ENCODE measurements at places on chromosomes 5 and 9.

- DNase-seq, result no peak
Observed at GRCh38 chr5:126676195-126676624, 75.5 kb downstream of the PHAX start.

DNA sequence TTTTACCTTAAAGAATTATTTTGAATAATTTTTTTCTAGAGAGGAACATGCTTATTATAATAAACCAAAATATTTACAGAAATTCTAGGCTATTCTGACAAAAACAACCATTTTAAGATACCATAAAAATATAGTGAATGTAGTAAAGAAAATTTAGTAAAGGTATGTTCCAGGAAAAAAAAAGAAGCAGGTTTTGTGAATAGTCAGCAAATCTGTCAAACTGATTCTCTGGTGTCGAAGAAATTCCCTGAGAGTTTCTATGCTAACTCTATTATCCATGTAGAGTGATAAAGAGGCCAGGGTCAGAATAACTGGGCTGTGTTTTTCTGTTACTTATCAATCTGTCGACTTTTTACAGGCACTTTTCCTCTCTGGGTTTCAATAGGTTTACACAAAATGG, 459.2 kb downstream of the KIF4B start:
- no peak for DNase-seq

DNA sequence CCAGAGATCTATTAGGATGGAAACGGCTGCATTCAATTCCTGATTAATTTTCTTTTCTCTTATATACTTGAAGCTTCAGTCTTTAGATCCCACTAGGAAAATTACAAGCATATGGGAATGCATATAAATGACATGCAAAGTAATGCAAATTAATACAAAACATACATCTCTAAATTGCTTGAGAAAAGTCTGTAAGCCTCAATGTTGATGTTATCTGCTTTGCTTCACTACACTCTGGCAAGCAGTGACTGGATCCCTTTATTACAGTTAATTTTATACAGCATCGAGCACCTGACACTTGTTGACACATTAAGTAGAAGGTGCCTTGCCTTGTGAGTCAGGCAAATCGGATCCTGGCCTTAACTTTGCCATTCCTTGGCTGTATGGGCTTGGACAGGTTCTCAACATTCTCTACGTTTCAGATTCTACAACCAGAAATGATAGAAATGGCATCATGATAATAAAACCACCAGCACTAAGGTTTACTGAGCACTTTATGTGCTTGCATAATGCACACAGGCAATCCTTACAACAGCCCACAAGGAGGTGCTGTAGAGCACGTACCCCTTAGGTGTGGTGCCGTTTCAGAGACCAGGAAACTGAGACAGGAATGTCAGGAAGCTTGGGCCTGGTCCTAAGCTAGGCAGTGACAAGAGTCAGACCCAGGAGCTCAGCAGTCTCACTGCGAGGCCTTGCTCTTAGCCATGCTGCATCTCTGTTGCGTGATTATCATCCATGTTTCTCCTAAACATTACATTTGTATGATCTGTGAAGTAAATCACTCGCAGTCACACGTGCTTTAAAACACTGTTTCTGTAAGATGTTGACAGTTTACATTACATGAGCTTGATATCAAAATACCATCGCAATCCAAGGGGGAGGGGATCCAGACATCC, 2.7 kb downstream of the GCNT4 start:
- no peak for DNase-seq

- no peak for DNase-seq
Observed at GRCh38 chr9:135693265-135693664, 6.0 kb downstream of the SOHLH1 start.

DNA sequence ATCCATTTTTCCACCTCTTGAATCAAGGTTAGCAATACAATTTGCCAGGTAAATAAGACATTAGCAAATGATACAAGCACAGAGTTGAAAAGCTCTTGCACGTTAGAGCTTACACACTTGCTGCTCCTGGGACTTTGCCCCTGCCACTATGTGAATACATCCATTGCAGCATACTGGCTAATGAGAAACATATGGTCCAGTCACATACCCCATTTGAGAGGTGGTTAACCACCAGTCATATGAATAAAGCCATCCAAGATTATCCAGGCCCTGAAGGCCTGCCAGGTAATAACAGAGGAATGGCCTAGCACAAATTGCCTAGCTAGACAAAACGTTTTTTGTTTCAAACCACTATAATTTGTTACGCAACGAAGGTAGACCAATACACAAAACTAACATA, 45.8 kb upstream of the FTMT start:
- DNase-seq, result no peak

GRCh38 chr5:67215519-67216471, 19.2 kb upstream of the CD180 start:
- no peak for DNase-seq

GRCh38 chr9:38003230-38003629, 65.8 kb downstream of the SHB start:
- DNase-seq, result no peak

DNA sequence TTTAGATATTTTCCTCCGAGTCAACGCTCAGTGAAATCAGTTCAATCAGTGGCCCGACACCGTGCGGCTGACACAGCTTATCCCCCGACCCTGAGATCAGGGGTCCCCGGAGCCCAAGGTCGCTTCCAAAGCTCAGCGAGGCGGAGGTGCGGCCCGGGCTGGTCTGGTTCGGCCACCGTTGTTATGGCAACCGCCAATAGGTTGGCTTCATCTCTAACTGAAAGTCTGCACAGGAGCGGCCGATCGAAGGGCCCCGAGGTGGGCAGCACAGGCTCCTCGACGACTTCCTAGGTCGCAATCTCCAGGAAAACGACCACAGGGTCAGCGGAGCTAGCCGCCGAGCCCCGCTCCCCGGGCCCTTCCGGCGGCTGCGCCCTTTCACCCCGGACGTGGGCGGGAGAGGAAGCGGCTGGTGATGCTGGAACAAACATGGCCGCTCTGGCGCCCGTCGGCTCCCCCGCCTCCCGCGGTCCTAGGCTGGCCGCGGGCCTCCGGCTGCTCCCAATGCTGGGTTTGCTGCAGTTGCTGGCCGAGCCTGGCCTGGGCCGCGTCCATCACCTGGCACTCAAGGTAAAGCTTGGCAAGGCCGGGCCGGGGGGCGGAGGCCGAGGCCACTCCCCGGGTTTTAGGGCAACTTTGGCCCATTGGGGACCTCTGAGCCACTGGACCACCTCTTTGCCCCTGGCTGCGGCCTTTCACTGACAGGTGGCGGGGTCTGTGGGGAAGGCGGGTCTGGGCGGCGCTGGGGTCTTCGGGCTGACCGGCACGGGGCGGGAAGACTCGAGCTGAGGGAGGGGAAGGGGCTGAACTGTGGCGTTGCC, at the start of gene GPR107:
Gene GPR107, plus strand, starts transcription at position 403 of the 821 bp plus-strand sequence. Its CDS starts 27 bp downstream, at position 430.
- no peak for DNase-seq

GRCh38 chr5:122638581-122638980, 136.3 kb upstream of the SNX2 start:
- no peak for DNase-seq

DNA sequence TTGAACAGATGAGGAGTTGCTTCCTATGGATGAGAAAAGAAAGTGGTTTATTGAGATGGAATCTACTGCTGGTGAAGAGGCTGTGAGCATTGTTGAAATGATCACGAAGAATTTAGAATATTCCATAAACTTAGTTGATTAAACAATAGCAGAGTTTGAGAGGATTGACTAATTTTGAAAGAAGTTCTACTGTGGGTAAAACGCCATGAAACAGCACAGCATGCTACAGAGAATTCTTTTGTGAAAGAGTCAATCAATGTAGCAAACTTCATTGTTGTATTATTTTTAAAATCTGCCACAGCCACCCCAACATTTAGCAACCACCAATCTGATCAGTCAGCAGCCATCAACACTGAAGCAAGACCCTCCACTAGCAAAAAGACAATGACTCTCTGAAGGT, 309.1 kb downstream of the SPOCK1 start:
- no peak for DNase-seq

GRCh38 chr9:107492381-107492970, 2.9 kb upstream of the KLF4 start:
- no peak for DNase-seq

DNA sequence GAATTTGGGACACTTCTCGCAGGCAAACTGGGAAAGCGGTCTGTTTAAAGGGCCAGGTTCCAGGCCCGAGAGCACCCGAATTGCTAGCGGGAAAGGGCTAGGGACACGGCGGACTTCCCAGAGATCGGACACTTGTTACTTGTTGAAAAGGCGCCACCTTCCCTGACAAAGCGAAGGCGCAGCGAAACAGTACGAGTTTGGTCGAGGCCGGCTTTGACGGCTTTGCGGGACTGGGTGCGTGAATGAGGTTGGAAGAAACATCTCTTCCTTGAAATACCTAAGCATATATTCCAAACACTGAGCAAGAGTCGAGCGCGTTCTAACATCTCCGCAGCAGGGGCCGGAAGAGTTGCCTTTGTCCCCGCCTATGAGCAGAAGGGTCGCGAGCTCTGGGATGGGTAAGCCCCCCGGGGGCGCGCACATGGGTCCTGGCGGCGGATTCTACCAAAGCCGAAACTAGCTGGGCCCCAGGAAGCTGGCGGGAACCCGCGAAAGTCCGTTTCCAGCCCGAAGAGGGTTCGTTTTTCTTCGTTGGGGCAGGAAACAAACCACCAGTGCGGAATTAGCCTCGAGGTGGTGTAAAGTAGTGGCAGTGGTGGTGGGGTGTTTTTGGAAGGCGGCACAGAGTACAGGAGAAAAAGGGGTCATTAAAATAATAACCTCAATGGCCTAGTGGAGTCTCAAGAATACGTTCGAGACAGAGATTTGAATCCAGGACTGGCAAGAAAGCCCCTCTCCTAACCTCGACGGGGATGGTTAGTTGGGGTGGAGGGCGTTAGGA, 1.5 kb downstream of the GDNF start:
- DNase-seq, result no peak

DNA sequence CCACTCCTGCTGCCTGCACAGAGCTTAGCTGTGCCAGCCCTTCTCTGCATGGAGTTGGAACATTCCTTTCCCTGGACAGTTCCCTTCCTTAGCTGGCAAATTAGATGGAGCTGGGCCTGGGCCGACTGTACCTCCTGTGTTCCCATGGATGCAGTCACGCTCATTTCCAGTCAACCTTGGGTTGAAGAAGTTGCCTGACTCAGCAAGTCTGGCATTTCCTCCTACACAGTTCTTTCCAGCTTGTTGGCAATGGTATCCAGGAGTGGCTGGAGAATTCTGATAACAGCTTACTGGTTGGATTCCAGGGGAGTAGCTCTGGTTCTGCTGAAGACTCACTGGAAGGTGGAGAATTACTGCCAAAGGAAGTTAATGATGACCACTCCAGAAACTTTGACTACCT, 9.2 kb upstream of the TAF1L start:
- no peak for DNase-seq
